ENCODE measurements at places on chromosomes 3 and 15.
A peak's percentile ranks its signal among the peaks of the same experiment; 100 is the strongest.

GRCh38 chr3:150371741-150372254 is 36.3 kb upstream of the TSC22D2 start:
- DNase-seq, result no peak

DNA sequence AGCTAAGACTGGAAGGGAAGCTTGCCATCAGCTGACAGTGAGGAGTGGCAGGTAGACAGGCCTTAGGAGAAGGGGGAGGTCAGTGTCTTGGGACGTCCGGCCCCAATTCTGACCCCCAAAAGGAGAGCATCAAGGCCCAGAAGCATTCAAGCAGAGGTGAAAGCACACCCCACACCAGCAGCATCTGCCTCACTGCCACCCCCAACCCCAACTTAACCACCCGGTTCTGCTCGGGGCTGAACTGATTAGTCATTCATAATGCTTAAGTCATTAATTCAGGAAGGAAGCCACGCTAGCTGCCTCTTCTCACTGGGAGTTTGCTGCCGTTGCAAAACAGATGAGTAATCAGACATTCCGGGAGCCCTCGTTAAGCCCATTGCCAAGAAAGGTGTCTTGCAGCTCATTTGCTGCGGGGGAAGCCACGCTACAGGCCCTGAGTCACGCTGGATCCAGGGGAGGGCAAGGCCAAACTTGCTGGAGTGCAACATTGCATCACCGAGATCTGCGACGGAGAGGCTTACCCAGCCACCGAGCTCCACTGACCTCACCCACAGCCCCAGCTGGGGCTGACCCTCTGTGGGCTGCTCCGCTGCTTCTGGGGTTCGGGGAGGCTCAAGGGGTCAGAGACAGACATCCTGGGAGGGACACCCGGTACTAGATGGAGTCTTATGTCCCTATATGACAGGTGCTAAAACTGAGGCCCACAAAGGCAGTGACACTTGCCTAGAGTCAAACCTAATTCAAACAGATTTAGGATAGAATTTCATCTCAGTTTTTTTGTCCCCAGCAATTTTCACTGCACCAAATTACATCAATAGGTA is 46.4 kb upstream of the HES1 start:
- no peak for DNase-seq

DNA sequence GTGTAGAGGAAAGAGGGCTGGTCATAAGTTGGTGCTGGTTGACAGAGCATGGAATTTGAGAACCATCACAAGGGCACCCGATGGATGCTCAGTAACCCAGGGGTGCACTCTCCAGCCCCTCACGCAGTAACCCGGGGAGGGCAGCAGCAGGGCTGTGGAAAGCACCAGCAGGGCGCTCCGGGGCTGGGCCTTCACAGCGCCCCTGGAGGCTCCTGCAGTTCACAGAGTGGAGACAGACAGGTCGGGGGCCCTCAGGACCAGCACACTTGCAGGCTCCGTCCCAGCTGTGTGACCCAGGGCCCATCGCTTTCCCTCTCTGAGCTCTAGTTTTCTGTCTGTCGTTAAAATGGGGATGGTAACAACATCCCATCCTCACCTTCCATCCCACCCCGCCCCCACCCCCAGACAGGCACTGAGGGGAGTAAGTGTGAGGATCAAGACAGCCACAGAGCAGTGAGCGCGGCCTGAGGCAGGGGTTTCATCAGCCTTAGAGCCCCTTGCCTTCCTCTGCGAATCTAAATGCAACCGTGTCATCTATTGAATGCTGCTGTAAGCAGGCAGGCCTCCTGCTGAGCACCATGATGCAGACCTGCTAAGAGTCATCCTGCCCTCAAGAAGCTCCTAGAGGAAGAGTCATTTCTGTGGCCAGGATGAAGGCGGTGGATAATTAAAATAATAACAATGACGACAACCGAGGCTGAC is 90.2 kb upstream of the LINGO1 start:
- DNase-seq, result no peak

DNA sequence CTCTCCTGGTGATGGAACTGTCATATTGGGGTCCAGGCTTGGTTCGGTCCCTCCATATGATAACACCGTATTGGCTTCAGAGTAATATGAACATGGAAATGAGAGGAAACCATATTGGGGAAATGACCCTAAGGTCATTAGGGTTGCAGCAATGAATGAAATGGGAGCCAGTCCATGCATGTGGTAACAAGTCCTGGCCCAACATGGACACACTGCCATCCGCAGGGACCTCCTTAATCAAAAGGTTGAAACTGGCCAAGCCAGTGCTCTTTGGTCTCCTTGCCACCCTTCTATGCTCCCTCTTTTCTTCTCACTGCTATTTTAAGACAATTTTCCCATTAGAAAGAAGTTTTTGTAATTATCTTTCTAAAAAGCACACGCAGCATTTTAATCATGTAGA is 8.3 kb downstream of the SHC4 start:
- DNase-seq, result no peak

DNA sequence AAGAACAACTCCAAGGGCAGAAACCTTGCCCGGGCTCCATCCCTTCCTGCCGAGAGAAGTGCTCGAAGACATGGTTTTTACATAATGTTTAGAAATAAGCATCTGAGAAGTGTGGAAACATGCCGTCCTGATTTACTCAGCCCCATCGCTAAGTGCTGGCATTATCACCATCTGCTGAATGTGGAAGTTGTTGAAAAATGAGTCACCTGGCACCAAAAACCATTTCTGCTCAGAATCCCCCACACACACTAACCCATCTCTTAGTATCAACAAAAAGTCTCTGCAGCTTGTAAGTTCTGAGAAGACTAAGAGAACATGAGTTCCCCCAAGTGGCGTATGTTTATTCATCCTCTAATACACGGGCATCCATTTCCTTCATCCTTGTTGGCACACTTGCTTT is 51.0 kb upstream of the ARL8B start:
- no peak for DNase-seq

DNA sequence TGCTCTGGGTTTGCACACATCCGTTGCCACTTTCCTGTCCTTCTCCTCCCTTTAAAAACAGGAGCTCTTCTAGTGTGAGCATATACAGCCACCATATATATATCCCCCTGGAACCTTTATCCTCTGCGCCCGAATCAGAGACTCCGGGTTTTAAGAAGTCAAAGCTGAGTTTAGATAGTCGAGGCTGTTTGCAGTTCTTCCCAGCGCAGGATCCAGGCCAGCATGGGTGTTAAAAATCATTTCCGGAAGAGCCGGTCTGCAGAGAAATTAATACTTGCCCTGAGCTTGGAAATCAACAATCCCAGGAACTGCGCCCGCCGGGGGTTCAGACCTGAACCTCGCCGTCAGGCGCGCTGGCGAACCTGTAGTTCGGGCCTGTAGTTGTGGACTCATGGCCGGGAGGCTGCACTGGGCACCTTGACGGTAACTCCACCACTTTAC is 2.3 kb downstream of the SHOX2 start:
- no peak for DNase-seq

- DNase-seq, result no peak
These were observed 11.4 kb downstream of the CHCHD6 start for GRCh38 chr3:126715432-126715831.

GRCh38 chr3:194212845-194213331 is 76.9 kb downstream of the HES1 start:
- DNase-seq, result no peak

GRCh38 chr3:47752716-47753115 is 29.0 kb downstream of the SMARCC1 start:
- no peak for DNase-seq

GRCh38 chr3:33768578-33769330 is 29.7 kb upstream of the PDCD6IP start:
- no peak for DNase-seq

- DNase-seq, result peak; percentile 68
These were observed 551.5 kb downstream of the FOXP1 start for GRCh38 chr3:71031914-71032521.

DNA sequence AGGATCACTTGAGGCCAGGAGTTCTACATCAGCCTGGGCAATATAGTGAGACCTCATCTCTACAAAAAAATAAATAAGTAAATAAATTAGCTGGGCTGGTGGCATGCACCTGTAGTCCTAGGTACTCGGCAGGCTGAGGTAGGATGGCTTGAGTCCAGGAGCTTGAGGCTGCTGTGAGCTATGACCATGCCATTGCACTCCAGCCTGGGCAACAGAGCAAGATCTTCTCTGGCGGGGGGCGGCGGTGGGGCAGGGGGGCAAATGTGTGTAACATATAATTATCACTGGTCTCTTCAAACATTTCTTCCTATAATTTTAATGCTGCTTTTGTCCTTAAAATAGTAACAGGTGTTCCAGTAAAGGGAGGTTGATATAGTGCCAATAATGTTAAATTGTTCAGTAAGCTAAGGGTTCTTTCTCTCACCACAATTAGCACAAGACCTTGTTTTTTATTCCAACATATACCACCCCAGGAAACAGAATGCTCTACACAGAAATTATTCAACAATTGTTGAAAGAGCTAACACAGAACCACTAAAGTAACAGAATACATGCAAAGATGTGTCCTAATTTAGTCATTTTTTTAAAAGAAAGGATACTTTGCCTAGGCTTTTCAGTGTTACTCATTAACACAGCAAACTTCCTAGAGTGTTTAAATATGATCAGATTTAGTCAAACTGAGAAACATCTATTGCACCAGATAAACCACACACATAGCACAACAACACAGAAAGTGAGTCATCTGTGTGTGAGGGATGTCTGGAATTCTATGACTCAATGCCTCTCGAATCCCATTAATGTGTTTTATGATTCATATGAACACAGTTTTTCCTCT is 29.1 kb downstream of the ANKRD28 start:
- DNase-seq, result no peak

- no peak for DNase-seq
These were observed 3.8 kb downstream of the ZMAT3 start for GRCh38 chr3:179067839-179068238.

GRCh38 chr15:95295896-95296625 is 1034.4 kb upstream of the NR2F2 start:
- no peak for DNase-seq
